Tibial nerve (tissue), 4 donors: ENCODE measurements at places on chromosomes 3 and 15. TPM values are rescaled to one million over a fixed set of nuclear protein-coding genes. Genes with fewer than 3 reads are reported as not detected.

PAK6 gene
- total RNA-seq: 0.84 TPM

ACKR4 gene
- not detected for total RNA-seq

GUCA1C gene
- total RNA-seq: not detected

KIF15 gene
- 0.87 TPM for total RNA-seq

ZNF620 gene
- total RNA-seq: 1.5 TPM

LHFPL4 gene
- not detected for total RNA-seq

CHRM5 gene
- total RNA-seq: 0.44 TPM

RARB gene
- 22.6 TPM for total RNA-seq

CILP gene
- total RNA-seq: 209 TPM

SOX2 gene
- total RNA-seq: 21.3 TPM

TMEM40 gene
- not detected for total RNA-seq

AGBL1 gene
- 1.2 TPM for total RNA-seq

MYO5C gene
- 9.8 TPM for total RNA-seq

MAGEF1 gene
- 48.1 TPM for total RNA-seq

PDE12 gene
- 16.5 TPM for total RNA-seq

FSTL1 gene
- 420 TPM for total RNA-seq

MNS1 gene
- 1.8 TPM for total RNA-seq

SLC38A3 gene
- total RNA-seq: 0.21 TPM

C3orf49 gene
- not detected for total RNA-seq

OCA2 gene
- total RNA-seq: 19.7 TPM

TNFAIP8L3 gene
- 12.5 TPM for total RNA-seq

TMEM158 gene
- 3.8 TPM for total RNA-seq

FEZF2 gene
- not detected for total RNA-seq

SH2D7 gene
- total RNA-seq: not detected

GOLGA8J gene
- total RNA-seq: not detected

MUC20 gene
- total RNA-seq: 33.1 TPM

P2RY14 gene
- total RNA-seq: 5.4 TPM

SNX22 gene
- 45.9 TPM for total RNA-seq

PLA2G4B gene
- 8.7 TPM for total RNA-seq

HYKK gene
- 31.9 TPM for total RNA-seq
